NK-92 treated with Interleukin-12 subunit alpha and Interleukin-12 subunit beta, amount 100 ng/mL, for 24 hours (cell line): ENCODE measurements at places on chromosomes 1 and 21.

GRCh38 chr1:19437891-19438294 is 47.4 kb downstream of the CAPZB start:
- DNase-seq = no peak

GRCh38 chr1:223155153-223155552 is 12.1 kb upstream of the TLR5 start:
- no peak for DNase-seq

- no peak for DNase-seq
Observed at GRCh38 chr1:77562596-77563150, 119.8 kb downstream of the ZZZ3 start.

DNA sequence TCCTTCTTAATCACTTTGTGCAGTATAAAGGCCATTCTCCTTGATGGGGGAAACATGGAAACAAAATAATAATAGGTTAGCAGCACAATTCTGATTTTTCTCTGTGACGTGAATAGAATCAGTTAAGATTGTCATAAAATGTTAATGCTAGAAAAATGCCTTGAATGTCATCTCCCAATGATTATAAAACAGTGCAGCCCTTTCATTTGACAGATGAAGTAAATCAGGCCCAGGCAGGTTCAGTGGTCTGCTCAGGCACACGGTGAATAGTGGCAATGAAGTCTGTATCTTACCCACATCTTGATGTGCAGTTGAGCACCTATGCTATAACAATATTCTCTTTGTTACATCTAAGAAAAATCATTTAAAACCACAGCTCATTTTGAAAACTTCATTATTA is 32.2 kb upstream of the ZNF281 start:
- no peak for DNase-seq

DNA sequence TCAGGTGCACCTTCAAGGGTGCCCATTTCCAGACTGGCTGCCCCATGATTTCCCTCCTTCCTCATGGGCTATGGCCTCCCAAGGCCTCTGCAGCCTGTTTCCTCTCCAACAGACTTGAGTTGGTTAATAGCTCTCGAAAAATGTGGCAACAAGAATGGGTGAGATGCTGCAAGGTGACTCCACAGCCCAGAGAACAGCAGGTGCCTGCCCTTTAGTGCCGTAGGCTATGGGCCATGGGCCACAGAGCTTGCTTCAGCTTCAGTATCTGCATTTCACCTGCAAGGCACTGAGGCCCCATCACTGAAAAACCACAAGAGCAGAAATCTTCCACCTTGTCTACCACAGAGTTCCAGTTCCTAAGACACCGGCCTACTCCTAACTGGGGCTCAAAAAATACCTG is 122.0 kb downstream of the ETS2 start:
- DNase-seq = peak; percentile 12

DNA sequence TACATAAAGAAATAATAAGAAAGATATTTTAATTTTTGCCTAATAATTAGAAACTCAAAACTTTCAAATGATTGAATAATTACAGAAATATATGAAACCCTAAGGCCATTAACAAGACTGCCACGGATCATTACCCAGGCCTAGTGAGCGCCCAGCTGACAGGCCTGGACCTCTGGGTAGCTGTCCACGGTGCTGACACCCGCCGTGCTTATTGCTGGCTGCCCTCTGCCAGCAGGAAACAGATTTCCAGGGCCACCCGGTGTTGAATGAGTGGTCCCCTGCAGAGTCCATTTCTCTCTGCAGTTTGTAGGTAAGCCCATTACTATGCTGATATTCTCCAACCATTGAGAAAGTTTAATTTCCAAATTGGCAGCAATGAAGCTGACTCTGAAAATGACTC is 254.4 kb upstream of the GJB5 start:
- DNase-seq = no peak

DNA sequence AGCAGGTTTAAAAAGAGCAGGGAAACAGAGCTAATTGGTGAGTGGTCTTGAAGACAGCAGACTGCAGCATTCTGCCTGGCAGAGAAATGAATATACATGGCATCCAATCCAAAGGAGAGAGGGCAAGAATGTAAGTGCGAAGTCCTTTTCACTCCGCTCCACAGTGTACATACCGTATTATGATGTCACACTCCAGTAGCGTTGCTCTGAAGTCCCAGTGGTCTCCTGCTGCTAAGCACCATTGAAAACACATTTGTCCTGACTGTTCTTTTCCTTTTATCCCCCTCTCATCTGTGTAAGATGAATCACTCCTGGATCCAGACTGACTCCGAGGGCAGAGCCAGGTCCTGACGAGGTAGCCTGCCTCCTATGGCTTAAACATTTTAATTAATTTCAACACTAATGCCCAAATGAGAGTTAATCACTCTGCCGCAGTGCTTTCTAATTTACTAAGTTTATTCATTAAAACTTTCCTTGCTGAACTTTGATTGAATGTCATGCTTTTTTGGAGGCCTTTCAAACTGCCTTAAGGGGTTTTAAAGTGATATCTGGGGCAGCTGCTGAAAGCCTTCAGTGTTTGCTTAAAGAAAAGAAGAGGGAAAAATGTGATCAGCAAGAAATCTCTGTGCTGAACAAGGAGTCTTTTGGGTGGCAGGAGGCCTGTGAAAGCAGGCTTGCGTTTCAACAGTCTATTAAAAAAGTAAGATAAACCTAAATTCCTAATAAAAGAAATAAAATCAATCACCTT is 227.2 kb downstream of the ATG4C start:
- DNase-seq = no peak

GRCh38 chr1:222772996-222773379 is 36.0 kb downstream of the FAM177B start:
- peak; percentile 4 for DNase-seq

- no peak for DNase-seq
Observed at GRCh38 chr1:156438278-156438987, 62.1 kb downstream of the MEF2D start.

DNA sequence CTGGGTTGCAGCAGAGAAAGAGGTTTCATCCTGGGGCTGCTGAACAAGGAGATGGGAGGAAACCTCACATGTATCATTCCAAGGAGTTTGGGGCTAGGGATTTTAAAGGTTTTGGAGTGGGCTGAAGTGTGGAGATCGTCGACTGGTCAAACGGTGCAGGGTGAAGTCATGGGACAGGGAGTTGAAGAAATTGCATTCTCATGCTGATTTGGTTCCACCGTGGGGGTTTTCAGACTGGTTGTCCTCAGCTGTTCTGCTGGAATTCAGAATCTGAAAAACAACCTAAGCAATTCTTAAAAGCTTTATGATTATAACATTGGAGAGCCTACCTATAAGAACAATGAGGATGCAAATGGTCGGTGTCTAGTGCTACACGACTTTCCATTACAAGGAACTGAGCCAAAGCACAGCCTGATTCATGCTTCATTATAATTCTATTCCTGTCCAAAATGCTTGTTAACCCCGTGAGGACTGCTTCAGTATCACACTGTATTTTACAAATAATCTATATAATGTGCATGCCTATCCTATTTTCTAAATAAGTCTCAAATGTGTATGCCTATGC is 242.7 kb downstream of the TM2D1 start:
- DNase-seq = no peak

DNA sequence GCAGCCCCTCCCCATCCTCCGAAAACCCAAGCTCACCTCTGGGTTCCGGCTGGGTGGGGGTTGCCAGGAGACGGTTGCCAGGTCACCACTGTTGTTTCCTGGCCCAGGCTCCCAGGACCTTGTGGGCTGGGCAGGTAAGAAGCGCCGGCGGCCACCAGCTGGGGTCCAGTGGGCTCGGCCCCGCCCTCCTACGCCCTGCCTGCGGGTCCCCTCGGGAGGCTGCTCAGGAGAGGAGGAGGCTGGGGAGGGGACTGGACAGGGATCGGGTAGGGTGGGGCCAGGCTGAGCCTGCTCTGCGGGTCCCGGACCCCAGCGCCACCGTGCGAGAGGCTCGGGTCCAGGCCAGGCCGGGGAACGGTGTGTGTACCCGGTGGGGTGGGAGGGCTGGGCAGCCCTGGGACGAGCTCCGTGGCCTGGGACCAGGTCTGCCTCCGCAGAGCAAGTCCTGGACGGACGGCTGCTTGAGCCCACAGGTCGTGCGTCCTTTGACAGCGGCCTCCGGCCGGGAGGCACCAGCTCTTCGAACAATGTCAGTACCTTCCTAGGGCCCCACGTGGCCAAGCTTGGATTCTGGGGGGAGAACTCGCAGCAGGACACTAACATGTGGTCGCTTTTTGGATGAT is at the start of gene TTLL10:
Gene TTLL10, plus strand, starts transcription at position 88 of the 623 bp plus-strand sequence. CDS start 5,336 bp downstream, outside the sequence.
- DNase-seq = no peak

- no peak for DNase-seq
Observed at GRCh38 chr1:174989536-174990220, 10.1 kb upstream of the CACYBP start.

GRCh38 chr1:59261537-59261936 is 35.4 kb upstream of the FGGY start:
- DNase-seq = no peak

DNA sequence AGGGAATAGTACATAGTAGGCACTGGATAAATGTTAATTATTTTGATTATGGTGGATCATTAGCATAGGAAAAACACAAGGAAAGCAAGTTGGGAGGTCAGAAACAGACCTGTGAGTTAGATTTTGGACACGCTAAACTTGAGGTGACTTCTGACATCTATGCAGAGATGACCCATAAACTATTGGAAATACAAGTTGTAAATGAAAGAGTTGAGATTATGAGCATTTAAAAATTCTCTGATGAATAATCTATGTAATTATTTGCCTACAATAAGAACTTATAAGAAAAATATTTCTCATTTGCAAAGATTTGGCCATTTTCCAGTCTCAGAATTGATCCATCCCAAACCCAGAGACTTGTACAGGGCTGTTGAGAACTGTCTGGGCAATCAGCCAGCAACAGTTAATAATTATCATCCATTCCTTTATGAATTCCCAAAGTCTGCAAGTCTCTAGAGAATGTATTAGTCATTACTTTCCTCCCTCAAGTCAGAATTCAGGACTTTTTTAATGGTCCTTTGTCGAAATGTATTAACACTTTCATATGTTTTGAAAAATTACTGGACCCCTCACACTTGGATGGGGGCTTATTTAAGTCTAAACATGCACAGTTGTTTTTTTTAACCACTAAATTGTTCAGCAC is 19.4 kb upstream of the SLAMF6 start:
- DNase-seq = no peak
